Midbrain (tissue), 1 donor: ENCODE measurements at places on chromosomes 2 and 18.

GRCh38 chr2:3025984-3026383, 351.6 kb downstream of the EIPR1 start:
- DNase-seq: no peak

GRCh38 chr18:12656938-12657683, 796 bp downstream of the SPIRE1 start:
- peak; percentile 55 for DNase-seq

DNA sequence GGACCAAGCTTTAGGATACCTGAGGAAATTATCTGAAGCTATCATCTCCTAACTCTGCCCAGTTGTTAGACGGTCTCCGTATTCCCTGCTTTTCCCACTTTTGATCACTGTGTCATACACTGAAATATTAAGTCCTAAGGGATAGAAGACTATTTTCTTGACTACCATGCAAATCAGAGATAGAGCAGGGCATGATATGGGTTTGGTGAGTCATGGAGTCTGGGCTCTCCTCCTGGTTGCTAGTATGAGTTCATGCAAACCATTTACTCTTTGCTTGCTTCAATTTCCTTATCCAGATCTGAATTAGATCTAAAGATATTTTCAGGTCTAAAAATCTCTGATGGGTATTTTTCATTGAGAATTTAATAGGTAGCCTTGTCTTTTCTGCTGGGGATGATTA, 55.0 kb downstream of the EHBP1 start:
- no peak for DNase-seq

- DNase-seq: no peak
These were observed 46.6 kb downstream of the PIGN start for GRCh38 chr18:62140259-62140658.

DNA sequence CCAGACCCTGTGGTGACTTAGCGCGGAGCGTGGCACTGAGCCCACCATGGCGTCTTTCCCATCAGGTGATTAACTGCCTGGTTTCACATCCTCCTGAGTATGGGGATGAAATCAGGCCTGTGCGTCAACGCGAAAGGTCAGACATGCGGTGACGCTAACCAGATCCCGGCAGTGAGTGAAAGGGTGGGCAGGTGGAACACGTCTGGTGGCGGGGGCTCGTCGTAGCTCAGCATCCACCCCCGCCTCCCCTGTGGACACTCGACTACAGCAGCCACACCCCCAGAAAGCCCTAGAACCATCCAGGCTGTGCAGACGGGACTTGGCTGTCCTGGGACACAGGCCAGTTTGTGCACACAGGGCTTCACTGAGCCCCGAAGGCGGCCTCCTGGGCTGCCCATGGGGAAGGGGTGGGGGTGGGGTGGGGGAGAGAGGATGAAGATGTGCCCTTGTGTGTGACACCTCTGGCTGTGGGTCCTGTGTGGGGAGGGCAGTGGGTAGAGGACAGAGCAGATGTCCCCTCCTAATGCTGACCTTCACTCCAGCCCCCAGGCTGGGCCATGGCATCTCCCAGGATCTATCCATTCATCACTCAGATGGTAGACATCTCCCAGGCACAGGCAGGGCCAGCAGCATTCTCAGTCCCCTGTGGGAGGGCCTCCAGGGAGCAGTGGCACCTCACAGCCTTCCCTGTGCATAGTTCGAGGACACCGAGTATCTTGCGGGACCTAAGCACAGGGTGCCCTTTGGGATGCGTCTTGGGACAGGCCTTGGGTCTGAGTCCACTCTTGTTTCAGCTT, 27.5 kb downstream of the RAMP1 start:
- no peak for DNase-seq

DNA sequence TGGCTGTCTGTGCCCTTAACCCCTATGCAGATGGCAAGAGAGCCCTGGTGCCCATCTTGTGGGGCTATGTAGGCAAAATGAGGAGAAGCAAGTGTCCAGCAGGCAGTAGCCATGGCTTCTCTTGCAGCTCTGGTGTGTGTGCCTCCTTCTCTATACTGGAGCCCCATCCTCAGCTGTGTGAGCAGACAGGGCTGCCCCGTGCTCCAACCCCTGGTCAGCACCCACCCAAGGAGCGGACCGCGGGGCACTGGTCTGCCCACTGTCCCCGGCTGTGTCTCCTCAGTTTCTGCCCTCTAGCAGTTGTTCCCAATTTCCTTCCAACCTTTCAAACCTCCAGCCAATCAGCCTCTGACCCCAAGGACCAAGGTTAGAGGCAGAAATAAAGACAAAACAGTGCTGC, 134.9 kb upstream of the GLI2 start:
- no peak for DNase-seq

DNA sequence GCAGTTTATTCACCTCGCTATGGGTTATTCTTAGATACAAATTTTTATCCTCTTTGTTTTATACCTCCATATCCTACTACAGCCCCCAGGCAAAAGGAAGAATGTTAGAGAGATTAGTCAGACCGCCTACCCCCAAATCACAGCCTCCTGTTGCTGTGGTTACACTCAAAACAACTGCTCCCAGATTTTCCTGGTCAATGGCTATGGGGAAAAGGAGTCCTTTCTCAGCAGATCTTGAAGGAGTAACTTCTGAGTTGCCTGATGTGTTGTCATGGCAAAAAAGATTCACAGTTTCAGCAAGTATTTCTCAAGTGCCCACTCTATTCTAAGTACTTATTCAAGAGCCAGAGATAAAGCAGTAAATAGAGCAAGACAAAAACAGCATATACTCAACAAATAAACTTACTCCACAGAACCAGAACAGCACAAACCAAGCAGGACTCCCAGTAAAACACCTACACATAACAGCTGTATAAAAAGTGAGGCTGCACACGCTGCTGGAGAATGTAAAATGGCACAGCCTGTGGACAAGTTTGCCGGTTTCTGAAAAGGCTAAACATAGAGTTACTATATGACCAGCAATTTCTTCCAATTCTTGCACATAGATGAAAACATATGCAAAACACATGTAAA, 104.8 kb downstream of the NOL10 start:
- no peak for DNase-seq

DNA sequence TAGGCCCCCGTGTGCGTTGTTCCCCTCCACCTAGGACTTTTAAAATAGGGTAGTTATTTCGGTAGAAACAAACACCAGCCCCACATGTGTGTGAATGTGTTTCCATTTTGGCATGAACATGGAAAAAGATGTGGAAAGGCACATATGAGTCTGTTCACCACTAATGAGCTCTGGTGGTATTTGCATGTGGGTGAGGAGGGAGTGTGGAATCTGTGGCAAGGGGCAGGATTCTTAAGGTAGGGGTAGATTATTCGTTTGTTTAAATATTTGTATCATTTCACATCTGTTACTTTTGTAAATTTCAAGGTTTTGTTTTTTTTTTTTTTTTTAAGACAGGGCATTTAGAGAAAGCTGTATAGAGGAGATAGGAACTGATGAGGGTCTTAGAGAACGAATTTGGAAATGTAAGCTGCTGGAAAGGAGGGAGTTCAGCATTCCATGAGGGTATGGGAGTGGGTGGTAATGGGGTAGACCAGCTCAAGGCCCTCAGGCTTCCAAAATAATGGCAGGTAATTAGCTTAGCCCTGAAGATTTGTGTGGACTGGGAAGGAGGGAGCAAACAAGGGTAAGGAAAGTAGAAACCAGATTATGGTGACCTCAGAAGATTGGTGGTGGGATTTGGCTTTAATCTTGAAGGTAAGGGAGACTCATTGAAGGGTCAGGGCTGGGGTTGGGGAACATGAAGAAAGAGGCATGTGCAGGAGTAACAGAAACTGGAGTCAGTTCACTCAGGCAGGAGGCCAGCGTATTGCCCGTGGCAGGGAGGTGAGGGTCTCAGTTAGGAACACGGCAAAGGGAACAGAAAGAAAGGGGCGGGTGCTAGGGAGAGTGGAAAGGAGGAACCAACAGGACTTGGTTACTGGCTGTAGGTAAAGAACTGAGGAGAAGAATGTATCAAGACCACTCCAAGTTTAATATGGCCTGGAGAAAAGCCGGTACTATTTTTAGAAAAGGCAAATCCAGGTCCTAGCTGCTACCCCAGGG, 123.6 kb downstream of the PLB1 start:
- no peak for DNase-seq

- no peak for DNase-seq
These were observed 36.7 kb downstream of the SP140 start for GRCh38 chr2:230262246-230262645.

GRCh38 chr2:150528861-150529801, 41.7 kb upstream of the RND3 start:
- no peak for DNase-seq

GRCh38 chr2:80105015-80105640, 199.4 kb downstream of the LRRTM1 start:
- no peak for DNase-seq

DNA sequence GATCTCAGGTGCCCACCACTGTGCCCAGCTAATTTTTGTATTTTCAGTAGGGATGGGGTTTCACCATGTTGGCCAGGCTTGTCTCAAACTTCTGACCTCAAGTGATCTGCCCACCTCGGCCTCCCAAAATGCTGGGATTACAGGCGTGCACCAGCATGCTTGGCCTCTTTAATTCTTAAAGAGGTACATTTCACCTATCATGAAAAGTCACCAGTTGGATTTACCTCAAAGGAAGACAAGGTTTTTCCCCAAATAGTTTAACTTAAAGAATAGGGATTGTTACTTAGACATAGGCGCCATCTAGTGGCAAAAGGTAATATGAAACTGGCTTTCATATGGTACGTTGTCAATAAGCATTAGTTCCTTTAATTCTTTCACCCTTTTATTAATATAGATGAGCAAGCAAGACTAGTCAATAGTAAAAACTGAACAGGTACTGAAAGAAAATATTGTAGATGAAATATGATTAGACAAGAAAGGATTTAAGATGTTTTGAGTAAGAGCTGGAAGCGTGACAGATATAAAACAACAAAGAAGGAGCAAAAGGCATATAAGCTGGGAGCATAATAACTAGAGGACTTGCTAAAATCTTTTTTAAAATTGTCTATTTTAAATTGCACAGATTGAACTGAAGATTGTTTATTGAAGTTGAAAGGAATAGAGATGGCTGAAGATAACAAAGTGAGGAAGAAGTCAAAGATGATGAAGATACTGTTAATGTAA, 35.0 kb upstream of the PSMD14 start:
- peak; percentile 60 for DNase-seq

DNA sequence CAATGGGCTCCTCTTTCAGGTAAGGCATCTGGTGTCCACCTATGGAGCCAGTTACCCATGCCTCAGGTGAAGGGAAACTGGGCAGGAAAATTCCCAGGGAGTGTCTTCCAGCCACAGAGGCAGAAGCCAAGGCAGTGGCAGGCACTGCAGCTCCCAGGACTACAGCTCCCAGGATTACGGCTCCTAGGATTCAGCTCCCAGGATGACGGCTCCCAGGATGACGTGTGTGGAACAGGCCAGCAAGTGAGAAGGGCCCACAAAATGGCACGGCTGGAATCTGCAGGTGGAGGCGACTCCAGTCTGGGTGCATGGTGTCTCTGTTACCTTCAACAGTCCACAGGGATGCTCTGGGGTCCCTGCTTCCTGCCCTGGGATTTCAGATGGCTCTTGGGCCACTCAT, 92.1 kb downstream of the PTGR3 start:
- DNase-seq: no peak

DNA sequence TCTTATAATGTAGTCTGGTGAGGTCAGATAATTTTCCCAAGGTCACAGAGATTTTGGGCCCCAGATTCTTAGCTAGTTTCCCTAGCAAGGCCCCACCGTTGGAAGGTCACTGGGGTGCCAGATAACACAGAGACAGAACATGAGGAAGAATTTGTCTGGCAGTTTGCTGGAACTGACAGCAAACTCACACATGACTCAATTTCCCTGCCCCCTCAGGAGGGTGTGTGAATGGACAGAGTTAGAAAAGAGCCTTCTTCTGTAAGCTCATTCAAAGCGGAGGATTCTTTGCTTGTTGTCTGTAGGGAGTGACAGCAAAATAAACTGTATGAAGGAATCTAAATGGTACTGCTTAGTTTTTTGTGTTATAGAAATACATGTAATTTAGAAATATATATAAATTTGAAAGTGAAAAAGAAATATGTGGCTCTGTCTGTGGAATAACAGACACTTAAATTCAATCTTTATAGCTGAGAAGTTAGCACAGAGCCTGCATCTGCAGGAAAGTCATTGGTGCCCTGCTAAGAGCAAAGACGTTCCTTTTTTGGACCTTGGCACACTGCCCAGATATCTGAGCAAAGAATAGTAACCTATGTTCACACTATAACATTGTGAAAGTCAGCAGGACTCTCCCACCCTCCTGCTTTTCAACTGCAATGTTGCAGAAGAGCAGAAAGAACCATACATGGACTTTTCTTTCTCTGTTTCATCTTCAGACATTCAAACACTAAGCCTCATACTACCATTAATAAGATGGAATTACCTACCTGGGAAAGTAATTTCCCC, 2.1 kb downstream of the MDH1 start:
- no peak for DNase-seq

- peak; percentile 16 for DNase-seq
These were observed 8.7 kb downstream of the FEZ2 start for GRCh38 chr2:36589230-36589630.

GRCh38 chr2:16640867-16641266, 24.8 kb downstream of the CYRIA start:
- DNase-seq: no peak

DNA sequence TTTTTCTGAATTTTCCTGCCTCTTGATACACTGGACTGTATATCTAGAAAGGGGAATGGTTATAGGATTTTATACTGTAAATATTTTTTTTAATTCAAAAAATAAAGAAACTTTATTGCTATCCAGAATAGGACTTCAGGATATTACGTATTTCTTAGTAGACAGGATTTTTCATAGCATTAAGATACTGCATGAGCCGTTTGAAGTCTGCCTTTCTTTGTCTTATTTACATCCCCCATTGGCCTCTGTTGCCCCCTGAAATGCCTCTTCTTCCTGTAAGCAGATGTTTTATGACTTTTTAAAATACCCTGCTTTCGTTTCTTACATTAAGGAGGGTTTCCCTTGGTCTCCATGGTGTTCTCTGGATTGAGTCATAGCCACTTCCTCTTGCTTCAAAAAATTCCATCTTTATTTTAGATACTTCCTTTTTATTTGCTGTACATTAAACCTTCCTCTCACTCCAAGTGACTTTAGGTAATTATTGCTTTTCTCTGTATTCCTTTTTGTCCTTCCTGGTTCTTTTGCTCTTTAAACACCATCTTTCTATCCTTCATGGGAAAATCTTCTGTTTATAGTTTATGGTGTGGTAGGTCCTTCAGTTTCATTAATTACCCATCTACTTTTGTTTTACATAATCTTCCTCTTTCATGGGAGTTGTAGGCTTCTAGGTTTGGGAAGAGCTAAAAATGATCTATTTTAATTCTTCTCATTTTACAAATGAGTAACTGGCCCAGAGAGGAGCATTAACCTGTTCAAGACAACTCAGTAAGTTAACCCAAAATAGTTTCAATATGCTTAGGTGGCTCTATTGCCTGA, 72.6 kb downstream of the ZNF532 start:
- DNase-seq: no peak

DNA sequence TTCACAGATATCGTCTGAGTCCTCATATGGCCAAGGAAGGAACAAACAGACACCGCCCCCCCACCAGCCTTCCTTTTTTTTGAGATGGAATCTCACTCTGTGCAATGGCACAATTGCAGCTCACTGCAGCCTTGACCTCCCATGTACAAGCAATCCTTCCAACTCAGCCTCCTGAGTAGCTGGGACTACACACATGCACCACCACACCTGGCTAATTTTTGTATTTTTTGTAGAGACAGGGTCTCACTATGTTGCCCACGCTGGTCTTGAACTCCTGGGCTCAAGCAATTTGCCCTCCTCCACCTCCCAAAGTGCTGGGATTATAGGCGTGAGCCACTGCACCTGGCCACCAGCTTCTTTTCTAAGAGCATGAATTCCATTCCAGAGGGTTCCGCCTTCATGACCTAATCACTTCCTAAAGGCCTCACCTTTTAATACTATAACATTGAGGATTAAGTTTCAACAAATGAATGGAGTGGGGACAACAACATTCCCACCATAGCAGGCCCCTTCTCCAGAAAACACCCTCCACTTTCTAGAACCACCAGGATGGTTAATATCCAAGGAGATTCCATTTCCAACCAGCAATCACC, 2.2 kb upstream of the TMBIM1 start:
- DNase-seq: no peak
